Stimulated activated CD8-positive, alpha-beta memory T cell treated with anti-CD3 and anti-CD28 coated beads, Interleukin-4, amount 100 ng/mL, for 24 hours (primary cell): ENCODE measurements at places on chromosomes 6 and 20.

- no peak for DNase-seq
Observed at GRCh38 chr6:107493158-107494057, 3.5 kb downstream of the SOBP start.

DNA sequence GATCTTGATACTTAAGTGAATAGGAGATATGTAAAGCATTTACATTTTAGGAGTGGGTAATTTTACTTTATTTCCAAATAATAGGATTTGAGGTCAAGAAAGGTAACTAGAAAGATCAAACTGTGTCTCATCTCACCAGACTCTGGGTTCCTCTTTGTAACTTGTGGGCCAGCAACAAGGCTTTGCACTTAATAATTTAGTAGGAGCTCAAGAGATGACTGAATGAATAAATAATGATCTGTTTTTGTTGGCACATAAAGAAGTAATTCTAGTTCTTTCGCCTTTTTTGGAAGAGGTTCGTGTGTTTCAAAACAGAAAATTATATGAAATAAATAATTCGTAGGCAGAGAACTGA lies 67.4 kb upstream of the FABP7 start:
- no peak for DNase-seq

DNA sequence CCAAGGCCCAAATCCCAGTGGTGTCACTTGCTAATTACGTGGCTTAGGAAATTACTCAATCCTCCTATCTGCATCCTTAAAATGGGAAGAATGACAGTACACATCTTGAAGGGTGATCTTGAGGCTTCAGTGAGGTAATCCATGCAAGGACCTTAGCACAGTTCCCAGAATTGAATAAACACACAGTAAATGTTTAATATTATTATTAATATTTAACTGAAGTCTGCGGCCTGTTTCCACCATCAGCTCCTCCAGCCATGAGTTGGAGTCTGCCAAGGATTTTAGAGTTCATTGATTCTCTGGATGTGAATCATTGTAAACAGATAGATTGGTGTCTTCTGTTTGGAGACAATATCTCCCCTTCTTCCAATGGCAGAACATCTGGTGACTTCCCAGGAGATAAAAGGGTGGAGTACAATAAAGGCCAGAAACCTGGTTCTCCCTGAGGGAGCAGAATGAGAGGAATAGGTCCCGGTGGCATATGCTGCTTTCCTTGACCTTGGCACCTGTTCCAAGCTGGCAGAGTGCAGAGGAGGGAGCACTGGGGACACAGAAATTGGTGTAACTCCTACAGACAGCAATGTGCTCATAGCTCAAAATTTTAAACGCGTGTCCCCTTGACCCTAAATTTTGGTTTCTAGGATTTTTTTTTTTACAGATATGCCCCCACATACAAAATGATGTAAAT lies 25.4 kb downstream of the UNC5CL start:
- DNase-seq: no peak

- DNase-seq: no peak
Observed at GRCh38 chr6:12009876-12010634, 2.1 kb upstream of the HIVEP1 start.

DNA sequence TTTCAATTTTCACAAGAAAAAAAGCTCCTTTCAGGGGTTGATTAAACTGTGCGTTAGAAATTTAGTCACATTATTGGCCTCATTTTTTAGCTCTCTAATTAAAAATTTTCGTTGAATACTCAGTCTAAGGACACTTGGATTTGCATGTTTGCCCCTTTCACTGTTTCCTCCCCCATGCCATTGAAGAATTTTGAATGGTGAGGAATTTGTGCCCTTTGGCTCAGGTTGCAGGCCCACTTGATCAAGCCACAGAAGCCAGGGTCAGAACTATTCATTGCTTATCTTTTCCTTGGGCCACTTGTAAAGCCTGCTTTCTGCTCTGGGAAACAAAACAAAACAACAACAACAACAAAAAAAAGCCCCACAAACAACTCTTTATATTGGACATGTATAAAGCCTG lies 12.2 kb downstream of the LIN28B start:
- DNase-seq: no peak

DNA sequence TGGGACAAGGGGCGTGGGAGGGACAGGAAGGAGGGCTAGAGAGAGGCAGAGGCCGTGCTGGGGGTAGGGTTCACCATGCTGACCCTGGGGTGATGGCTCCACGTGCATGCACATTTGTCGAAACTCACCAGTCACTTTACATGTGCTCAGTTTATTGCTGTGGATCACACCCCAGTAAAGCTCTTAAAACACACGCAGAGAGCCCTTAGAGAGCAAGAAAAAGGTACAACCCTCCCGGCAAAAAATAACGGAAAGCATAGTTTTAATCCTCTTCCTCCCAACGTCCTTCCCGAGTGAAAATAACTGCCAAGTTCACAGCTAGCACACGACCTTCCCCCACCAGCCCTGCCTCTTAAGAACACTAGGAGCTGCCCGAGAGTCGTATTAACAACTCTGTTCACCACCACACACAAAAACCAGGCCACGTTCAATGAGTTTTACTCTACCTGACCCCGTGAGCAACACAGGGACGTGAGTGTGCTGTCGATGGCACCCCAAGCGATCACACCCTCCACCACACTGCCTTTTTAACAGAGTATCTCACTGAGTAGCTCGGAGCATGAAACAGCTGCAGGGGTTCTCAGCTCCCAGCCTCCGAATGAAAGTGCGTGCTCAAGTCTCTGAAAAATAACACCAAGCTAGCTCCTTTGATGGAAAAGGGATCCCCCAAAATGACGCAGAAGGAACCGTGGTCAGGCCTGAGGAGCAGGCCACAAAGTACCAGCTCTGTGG lies 39.7 kb downstream of the TAF4 start:
- no peak for DNase-seq

DNA sequence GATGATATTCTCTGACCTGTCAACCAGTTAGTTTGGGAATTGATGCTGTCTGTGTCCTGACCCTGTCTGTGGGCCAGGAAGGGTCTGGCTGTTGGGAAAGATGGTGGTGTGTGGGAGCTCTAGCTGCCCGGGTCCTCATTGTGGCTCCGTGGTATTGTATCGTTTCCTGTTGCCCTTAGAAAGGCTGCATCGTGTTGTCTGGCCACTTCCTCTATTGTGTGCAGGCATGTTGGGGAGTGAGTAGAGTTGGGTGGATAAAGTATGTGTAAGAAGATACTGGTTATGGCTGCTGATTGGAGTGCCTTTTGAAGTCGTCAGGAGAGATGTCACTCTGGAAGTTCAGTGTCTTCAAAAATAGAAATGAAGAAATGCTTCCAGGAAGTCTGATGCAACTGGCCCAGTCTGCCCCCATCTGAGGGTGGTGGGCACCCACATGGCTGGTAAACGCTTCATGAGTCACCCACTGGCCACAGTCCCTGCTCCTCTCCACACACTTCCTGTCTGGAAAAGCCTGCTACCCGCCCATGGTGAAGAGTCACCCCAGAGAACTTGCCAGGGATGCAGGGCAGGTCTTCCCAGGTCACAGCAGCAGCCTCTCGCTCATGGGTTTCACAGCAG lies 27.9 kb downstream of the PPARD start:
- DNase-seq: peak; percentile 27

- no peak for DNase-seq
Observed at GRCh38 chr20:41098703-41099250, 38.6 kb upstream of the PLCG1 start.

GRCh38 chr6:100484474-100484873 lies 19.8 kb upstream of the SIM1 start:
- DNase-seq: no peak

DNA sequence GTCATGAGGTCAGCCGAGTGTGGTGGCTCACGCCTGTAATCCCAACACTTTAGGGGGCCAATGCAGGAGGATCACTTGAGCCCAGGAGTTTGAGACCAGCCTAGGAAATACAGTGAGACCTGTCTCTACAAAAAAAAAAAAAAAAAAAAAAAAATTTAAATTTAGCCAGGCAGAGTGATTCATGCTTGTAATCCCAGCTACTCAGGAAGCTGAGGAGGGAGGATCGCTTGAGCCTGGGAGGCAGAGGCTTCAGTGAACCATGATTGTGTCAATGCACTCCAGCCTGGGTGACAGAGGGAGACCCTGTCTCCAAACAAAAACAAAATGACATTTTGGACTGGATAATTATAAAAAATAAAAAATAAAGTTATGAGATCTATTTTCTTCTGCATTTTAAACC lies 56.2 kb downstream of the ADGRF1 start:
- DNase-seq: no peak

DNA sequence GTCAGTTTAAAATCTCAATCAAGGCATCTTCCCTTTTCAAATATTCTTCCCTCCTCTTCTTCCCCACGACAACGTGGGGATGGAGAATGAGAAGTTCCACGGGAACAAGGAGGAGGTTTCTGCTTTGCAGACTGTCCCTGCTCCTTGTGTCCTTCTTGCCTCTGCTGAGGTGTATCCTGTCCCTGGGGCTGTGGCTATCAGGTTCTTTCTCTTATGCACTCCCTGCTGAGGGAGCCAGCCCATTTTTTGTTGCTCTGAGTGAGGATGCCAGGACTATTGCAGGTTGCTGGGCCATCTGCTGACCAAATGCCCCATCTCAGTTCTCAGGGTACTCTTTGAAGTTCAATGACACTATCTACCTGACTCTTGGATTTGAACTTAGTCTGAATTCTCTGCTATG lies 533.6 kb downstream of the RNF144B start:
- DNase-seq: no peak

- no peak for DNase-seq
Observed at GRCh38 chr20:47172579-47172978, 183.9 kb downstream of the ZMYND8 start.
